ENCODE measurements at places on chromosomes 2 and 18.

- DNase-seq = no peak
These were observed 292.6 kb downstream of the FSIP2 start for GRCh38 chr2:186031229-186031628.

GRCh38 chr2:32986480-32986879, 39.7 kb downstream of the LTBP1 start:
- no peak for DNase-seq

DNA sequence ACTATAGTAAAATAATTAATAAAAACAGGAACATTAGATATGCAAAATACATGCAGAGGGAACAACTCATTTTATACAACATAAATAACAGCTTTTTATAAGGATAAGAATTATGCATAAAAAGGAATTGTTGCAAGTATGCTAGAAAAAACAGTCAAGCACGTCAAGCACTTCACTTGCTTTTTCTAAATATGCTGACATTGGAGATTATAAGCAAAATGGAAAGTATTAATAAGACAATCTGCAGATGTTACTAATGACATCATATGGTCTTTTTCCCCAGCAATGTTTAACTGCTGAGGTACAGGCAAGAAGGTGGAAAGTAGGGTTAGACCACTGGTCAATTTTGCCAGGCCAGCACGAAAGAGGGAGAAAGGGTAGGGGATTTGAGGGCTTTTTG, 111.7 kb downstream of the HIBCH start:
- no peak for DNase-seq

DNA sequence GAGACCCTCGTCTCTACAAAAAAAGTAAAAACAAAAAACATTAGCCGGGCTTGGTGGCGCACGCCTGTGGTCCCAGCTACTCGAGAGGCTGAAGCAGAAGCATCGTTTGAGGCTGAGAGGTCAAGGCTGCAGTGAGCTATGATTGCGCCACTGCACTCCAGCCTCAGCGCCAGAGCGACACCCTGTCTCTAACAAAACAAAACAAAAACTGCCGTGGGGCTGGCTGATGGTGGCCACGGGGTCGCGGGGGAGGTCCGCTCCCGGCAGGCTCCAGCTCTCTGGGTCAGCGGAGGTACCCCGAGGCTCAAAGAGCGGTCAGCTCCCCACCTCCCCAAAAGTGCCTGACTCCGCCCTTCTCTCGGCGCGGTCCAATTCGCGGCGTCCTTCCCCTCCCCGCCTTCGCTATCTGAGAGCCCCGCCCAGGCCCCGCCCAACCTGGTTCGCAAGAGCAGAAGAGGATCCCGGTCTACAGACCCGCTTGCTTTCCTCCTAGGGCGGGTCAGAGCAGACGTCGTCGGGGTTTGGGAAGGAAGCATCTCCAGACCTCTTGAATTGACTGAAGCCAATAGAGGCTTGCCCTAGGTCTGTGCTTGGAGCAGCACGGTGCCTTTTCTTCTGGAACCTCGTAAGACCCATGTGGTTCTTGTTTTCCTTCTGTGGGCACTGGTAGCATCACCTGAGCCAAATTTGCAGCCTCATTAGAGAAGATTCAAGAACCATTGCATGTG, 7.8 kb downstream of the RAX start:
- no peak for DNase-seq

- no peak for DNase-seq
These were observed 37.9 kb downstream of the SS18 start for GRCh38 chr18:26052505-26052904.

DNA sequence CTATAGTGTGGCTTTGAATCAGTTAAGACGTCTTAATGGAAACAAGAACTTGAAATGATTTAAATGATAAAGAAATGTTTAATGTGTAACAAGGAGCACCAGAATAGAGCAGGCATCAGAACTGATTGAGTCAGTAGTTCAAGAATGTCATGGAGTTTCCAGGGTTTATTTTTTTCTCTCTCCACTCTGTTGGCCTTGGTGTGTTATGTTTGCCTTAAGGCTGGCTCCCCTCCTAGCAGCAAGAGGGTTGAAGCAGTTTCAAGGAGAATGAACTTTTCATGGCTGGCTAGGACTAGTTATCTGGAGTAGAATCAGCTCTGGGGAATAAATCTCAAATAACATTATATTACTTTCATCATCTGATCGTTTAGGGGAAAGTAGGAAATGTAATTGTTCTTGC, 13.4 kb upstream of the GLS start:
- DNase-seq = no peak

- no peak for DNase-seq
These were observed 84.1 kb upstream of the GULP1 start for GRCh38 chr2:188207554-188207953.

DNA sequence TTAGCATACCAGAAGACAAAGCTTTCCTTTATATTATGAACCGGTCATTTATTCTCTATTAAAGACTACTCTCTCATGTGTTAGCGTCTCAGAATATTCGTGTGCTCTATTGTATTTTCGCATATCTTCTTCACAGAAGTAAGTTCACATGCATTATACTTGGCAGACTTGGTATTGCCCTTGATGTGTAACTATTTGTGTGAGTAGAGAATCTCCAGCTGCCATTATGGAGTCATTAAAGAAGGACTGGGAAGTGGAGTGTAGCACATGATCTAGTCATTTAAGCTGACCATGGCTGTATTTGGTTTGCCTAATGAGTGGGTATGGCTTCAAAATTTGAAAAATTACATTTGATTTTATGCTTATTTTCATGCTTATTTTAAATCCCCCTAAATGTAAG, 92.9 kb downstream of the TTC27 start:
- DNase-seq = no peak

- DNase-seq = no peak
These were observed 264.6 kb downstream of the RBM43 start for GRCh38 chr2:150997066-150997465.

DNA sequence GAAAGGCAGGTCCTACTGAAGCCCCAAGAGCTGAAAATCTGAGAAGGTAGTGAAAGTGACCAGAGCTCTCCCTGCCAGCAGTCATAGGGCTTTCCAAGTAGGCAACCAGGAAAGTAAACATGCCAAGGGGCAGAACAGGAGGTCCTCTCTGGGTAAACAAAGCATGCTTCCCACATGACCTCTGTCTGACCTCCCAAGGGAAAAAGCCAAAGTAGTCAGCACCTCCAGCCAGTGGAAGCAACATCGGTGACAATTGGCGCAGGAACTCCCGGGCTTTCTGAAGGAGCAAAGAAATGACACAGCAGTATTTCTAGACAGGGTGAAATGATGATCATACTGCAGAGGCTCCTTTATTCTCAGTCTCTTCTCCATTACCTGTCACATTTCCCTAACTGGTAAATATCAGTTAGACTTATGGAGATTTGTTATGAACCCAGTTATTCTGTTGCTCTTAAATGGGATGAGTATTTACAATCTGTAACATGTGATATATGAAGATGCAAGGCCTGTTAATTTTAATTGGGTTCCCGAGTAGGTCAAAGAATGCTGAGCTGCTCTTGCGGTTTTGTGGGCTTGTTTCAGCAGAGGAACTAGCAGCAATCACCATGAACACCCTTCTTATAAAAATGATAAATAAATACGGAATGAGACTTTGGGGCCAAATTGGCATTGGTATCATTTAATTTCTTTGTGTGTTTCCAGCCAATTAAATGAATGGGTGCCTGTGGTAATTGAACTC, 321.0 kb downstream of the RND3 start:
- DNase-seq = no peak

- no peak for DNase-seq
These were observed 25.5 kb downstream of the CCDC141 start for GRCh38 chr2:179024445-179024844.

- no peak for DNase-seq
These were observed 954 bp downstream of the RAPGEF4 start for GRCh38 chr2:172736424-172737174.

DNA sequence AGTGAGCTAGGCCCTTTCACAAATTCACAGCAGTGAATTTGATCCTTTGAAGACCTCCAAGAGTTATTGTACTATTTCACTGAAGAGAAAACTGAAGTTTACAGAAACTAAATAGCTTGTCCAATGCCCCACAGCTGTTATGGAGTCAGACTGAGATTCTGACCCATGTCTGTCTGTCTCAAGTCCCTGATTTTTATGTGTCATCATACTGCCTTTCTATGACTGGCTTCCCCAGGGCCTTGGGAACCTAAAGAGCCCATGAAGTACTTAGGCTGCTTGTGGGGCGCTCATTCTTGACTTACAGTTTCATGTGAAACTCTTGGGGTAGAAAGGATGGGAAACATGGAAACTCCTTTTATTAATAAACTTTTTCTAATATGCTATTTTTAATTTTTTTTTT, 107.7 kb downstream of the ATL2 start:
- DNase-seq = no peak

GRCh38 chr2:56250153-56250729, 66.5 kb downstream of the CCDC85A start:
- no peak for DNase-seq

DNA sequence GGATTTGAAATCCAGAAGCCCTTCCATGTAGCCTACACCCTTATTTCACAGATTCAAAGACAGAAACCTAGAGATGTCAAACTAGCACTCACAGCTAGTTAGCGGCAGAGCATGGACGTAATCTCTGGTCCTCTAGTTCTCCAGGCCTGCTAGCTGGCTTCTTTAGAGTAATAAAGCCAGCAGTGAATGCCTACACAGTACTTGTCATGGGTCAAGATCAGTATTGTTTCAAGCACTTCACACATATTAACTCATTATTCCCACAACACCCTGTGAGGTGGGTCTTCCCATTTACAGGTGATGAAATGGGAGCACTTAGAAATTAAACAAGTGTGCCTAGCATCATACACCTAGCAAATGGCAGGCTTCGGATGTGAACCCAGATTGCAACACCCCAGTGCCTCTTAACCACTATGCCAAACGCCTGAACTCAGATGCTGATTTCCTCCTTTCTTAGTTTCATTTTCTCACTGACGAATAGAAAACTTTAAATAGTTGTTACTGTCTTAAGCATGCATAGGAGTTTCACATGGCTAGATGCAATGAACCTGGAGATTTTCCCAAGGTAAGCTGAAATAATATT, 14.5 kb upstream of the ZBTB14 start:
- no peak for DNase-seq

GRCh38 chr18:36387310-36387709, 89.8 kb downstream of the FHOD3 start:
- DNase-seq = no peak

DNA sequence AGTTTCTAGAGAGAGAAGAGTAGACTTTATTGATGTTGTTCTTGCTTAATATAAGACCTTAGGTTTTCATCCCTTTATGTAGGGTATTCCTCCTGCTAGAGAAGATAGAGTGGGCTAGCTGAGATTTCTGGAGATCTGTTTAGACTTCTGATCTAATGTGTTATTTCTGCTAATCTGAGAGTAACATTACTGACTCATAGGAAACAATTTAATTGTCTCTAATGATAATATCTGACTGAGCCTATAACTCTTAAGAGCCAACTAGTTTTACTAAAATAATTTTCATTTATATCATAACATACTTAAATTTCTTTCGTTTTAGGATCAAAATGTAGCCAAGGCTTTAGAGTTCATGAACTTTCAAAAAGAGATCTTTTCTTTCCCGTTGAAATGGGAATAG, 618.7 kb upstream of the ZEB2 start:
- no peak for DNase-seq

GRCh38 chr2:190677255-190677654, 28.4 kb downstream of the NAB1 start:
- no peak for DNase-seq

- DNase-seq = no peak
These were observed 596.9 kb downstream of the NYAP2 start for GRCh38 chr2:225996462-225996828.

DNA sequence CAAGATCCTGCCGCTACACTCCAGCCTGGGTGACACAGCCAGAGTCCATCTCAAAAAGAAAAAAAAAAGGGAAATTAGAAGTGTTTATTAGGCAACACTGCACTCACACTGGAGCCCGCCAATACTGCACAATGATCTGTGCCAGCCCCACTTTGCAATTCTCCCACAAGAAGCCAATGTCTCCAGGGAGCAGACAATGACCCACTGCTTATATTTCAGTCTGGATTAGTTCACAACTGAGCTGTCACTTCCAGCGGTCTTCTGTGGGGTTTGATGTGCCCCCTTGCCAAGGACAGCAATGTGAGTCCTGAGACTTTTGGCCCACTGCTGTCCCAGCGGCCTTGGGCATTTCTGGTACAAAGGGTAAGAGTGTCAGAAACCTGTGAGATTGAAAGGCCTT, 85.6 kb upstream of the PPM1B start:
- DNase-seq = no peak

GRCh38 chr2:132550946-132551345, 119.1 kb downstream of the LYPD1 start:
- no peak for DNase-seq

GRCh38 chr18:49613641-49614151, 51.8 kb downstream of the LIPG start:
- no peak for DNase-seq

GRCh38 chr2:80560326-80560725, 255.8 kb upstream of the LRRTM1 start:
- DNase-seq = no peak

GRCh38 chr2:88690591-88691338, 708 bp upstream of the RPIA start:
- peak; percentile 47 for DNase-seq

DNA sequence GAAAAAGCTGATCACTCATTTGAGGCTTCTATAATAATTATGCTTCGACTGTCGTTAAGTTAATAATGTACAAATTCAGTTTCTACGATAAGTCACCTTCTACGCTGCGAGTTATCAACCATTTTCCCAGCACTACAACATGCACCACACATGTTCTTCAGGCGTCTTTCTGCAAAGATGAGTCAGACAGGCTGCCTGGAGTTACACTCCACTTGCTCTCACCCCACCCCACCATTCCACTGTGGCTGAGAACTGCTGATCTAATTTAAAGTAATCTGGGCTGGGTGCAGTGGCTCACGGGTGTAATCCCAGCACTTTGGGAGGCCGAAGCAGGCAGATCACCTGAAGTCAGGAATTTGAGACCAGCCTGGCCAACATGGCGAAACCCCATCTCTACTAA, 218.6 kb downstream of the DYM start:
- no peak for DNase-seq
